Kasumi-1 (cell line): ENCODE measurements at places on chromosomes 2 and 18.

DNA sequence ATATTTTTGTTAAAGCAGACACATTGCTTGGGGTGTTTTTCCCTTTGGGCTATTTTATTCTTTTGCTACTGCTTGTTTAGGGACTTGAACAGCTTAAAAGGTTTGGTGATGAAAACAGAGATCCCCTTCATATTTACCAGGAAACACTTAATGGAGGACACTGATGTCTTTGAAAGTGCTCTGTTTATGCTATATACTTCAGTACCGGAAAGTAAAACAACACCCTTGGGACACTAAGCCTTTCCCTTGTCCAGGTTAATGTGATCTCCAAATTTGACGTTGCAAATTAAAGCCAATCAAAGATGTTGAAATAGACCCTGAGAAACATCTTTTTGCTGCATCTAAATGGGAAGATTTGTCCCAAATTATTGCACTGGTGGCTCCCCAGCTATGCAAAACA, 564.6 kb upstream of the PKDCC start:
- DNase-seq: no peak

GRCh38 chr2:191247381-191248057, 2.3 kb downstream of the MYO1B start:
- DNase-seq: no peak

DNA sequence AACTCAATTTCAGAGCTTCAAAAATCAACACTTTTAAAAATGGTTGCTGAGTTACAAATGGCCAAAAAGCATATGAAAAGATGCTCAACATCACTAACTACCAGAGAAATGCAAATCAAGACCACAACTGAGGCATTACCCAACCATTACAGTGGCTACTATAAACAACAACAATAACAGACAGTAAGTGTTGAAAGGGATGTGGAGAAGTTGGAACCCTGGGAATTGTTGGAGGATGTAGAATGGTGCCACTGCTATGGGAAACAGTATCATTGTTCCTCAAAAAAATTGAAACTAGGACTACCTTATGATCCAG, 173.3 kb upstream of the SPRED2 start:
- DNase-seq: no peak

- DNase-seq: no peak
These were observed 17.4 kb downstream of the ZNF532 start for GRCh38 chr18:58882044-58882443.

DNA sequence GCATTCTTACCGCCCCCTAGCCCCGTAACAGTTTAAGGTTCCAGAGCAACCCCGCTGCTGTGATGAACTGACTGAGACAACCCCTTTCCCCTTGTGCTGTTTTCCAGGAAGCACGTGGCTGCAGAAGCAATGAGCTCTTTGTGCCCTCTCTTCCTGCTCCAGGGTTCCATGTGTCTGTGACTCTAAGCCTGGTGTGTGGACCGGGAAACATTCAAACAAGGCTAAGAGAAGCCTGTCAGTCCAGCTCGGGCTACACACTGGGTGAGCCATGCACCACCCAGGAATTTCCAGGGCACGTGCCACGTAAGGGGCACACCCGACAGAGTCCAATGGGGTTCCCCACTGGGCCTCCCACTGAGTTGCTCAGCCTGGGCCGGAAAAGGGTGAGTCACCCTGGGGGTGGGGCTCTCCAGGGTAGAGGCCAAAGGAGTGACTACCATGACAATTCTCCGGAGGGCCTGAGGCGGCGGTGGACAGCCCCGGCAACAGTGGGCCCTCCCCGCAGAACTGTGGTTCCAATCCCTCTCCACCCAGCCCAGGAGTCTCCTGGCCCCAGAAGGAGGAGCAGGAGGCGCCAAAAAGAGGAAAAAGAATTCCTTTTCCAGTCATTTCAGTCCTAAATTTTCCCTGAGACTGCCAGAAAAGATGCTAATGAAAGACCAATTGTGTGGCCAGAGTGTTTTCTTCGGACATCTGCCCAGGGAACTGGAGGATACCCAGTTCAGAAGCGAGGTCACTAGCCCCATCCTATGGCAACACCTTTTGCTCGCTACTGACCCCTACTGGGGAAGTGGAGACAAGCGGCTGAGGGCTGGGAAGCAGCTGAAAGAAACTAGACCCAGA, 157.8 kb upstream of the SLC1A4 start:
- DNase-seq: peak; percentile 74

DNA sequence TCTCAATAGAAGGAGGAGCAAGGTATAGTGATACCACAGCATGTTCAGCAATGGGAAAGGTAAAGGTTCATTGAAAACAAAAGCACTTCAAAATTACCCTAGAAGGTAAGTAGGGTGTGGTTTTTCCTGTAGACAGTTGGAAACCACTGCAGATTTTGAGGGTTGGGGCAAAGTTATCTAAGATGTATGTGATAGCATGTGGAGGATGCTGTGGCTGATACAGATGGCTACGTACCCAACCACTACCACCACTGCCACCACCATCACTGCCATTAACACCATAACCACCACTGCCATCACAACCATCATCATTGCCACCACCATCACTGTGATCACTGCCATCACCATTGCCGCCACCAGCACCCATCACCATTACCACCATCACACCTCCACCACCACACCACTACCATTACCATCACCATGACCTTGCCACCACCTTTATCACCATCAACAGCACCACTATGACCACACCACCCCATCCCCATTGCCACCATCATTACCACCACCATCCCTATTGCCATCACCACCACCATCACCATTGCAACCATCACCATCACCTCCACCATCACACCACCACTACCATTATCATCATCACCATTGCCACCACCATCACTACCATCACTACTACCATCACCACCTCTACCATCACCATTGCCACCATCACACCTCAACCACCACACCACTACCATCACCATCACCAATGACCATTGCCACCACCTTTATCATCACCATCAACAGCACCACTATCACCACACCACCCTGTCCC, 3.7 kb downstream of the TMSB10 start:
- no peak for DNase-seq

- DNase-seq: no peak
These were observed 70.7 kb upstream of the CCDC195 start for GRCh38 chr2:224786848-224787247.

GRCh38 chr2:214341646-214342045, 69.2 kb upstream of the VWC2L start:
- DNase-seq: peak; percentile 13

- DNase-seq: no peak
These were observed 3.3 kb upstream of the PROC start for GRCh38 chr2:127414638-127415592.

DNA sequence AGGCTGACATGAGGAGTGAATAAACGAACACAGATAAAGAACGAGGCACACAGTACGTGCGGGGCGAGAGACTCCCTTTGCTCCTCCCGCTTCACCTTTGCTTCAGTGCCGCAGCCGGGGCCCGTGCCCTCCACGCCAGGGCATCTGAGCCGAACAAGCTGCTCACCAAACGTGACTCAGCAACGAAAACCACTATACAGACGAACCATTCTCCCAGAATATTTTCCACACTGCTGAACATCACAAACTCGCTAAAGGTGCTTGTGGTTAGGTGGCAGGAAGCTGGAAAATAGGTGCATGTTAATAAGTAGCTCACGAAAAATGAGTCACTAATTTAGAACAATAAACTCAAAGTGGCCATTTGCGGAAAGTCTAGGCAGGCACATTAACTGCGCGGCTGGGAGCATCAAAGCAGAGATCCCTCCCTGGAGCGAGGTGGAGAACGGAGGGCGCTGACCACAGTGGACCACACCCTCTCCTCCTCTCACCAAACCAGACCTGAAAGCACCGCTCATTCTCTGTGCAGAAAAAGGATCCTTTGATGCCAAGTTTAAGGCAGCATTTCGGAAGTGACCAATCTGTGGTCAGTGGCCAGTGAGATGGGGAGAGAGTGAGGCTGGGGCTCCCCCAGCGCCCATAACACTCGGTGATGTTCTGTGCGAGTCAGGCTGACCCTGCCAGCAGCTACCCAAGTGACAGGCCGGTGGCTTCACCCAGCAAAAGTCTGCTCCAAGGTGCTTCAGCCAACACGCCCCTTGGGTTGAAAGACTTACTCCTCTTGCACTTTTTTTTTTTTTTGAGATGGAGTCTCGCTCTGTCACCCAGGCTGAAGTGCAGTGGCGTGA, 153.2 kb downstream of the HDAC4 start:
- no peak for DNase-seq

DNA sequence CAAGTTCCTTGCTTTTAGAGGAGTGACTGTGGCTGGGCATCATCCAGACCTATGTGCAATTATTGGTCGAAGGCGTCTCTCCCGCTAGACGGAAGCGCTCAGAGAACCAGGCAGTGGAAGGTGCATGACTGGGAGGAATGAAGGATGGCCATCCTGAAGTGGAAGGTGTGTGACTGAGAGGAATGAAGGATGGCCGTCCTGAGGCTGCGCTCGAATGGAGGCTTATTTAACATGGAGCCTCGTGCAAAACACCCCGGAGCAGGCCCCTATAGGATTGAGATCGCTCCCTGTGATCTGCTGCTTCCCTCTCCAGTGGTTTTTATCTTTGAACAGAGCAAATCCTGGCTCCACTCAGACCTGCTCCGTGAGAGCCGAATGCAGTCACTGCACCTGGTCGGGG, 140.2 kb upstream of the ID2 start:
- DNase-seq: no peak

- no peak for DNase-seq
These were observed 11.8 kb downstream of the CCDC85A start for GRCh38 chr2:56195563-56195962.

DNA sequence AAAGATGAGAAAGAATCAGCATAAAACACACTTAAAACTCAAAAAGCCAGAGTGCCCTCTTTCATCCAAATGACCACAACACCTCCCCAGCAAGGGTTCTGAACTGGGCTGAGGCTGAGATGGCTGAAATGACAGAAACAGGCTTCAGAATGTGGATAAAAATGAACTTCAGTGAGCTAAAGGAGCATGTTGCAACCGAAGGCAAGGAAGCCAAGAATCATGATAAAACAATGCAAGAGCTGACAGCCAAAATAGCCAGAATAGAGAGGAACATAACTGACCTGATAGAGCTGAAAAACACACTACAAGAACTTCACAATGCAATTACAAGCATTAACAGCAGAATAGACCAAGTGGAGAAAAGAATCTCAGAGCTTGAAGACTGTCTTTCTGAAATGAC, 12.2 kb upstream of the PSMA8 start:
- no peak for DNase-seq

DNA sequence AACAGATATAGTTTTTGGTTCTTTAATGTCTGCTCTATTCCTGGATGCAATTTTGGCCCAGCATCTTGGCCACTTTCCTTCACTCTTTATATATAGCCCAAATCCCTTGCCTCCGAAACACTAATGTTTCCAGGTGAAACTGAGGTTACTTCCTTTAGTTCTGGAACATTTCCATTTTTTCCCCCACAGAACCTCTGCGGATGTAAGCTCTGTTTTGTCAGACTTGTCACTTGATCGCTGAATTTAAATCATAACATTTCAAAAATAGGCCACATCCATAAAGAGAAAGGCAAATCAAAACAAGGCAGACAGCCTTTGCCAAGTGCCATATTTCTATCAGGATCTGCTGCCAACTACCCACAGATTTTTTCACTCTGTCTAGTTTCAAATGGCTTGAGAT, 115.1 kb downstream of the ANKRD44 start:
- DNase-seq: no peak

DNA sequence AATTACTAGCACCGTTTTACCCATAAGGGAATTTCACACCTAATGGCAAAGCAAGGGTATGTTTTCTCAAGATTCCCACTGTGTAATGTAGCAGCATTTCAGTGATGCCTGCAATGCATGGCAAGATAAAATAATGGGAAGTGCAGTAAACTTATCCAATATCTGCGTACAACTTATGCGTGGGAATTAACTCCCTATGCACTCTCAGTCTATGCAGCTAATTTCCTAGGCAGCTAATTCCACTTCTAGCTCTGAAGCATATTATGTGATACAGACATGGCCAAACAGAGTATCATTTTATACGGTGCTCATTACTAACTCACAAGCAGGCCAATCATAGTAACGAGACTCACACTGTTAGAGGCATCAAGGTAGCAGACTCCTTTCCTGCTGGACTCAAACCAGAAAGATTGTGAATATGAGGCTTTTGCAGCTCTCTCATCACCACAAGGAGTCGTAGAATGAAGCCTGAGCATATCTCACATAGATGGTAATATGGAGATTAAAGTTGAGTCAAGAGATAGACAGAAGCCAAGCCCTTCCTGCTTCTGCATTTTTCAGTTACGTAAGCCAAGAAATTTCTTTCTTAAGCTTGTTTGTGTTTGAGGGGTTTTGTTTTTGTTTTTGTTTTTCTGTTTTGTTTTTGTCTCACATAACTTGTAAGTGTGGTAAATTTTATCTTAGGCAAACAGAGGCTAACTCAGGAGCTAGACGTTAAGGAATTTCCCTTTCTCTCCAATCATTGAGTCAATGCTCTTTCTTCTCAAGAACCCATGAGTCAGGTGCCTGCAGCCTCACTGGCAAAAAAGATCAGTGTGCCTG, 34.8 kb upstream of the ITGAV start:
- no peak for DNase-seq

DNA sequence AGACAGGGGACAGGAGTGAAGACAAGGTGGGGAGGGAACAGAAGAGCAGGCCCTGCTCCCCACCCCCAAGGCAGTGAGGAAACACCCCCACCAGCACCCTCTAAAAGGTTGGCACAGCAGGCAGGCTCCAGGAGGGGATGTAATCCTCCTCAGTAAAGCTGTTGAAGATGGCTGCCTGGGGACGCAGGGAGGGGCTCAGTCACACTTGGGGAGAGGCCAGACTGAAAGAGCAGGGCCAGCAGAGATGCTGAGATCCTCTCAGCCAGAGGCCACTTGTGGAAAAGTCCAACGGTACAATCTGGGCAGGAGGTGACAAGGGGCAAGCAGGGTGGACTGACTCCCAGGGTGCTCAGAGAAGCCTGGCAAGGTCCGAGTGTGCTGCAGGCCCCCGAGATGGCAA, 154.8 kb upstream of the ID2 start:
- DNase-seq: no peak

DNA sequence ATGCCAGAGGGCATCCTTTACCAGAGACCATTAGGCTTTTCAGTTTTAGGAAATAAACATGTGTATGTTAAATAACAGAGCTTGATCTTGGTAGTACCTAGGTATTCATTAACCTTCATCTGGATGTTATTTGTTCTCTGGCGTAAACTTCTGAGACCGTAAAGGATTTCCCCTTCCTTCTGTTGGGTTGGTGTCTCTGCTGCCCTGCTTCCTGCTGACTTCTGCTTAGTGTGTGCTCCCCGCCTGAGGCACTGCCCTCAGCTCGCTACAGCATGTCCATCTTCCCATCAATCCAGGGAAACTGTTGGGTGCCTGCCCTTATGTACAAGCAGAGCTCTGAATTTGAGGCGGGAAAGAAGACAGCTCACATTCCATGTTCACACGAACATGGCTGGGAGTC, 177.9 kb downstream of the TPGS2 start:
- no peak for DNase-seq
